Osteoblast (primary cell): ENCODE measurements at places on chromosomes 13 and 19. TPM values are rescaled to one million over a fixed set of nuclear protein-coding genes. Genes with fewer than 3 reads are reported as not detected.

DNA sequence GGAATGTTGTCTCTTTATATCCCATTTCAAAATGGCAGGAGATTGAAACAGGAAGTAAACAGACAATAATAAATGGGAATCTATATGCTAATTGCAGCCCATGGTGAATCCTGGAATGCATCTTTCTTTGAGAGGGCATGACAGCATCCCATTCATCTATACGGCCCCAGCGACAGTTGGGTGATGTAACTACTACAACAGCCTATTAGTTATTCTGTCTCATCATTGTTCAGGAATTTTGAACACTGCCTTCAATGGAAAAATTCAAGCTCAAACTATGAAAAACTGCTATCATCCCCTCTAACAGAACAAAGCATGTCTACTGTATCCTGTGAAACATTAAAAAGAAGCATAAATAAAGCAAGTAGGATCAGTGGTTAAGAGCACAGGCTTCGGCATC lies 262.1 kb downstream of the DCT start:
- no peak for DNase-seq

- DNase-seq: peak; percentile 68
Measured at GRCh38 chr19:45404557-45405434, at the start of gene PPP1R13L. Gene PPP1R13L, minus strand, starts transcription at chr19:45405069. Its CDS starts 6,751 bp downstream, at chr19:45398318.

GRCh38 chr13:37383046-37383445 lies 215.5 kb downstream of the POSTN start:
- DNase-seq: no peak

- DNase-seq: no peak
Measured at GRCh38 chr19:898663-899062, 5.4 kb downstream of the RNU6-9 start.

DNA sequence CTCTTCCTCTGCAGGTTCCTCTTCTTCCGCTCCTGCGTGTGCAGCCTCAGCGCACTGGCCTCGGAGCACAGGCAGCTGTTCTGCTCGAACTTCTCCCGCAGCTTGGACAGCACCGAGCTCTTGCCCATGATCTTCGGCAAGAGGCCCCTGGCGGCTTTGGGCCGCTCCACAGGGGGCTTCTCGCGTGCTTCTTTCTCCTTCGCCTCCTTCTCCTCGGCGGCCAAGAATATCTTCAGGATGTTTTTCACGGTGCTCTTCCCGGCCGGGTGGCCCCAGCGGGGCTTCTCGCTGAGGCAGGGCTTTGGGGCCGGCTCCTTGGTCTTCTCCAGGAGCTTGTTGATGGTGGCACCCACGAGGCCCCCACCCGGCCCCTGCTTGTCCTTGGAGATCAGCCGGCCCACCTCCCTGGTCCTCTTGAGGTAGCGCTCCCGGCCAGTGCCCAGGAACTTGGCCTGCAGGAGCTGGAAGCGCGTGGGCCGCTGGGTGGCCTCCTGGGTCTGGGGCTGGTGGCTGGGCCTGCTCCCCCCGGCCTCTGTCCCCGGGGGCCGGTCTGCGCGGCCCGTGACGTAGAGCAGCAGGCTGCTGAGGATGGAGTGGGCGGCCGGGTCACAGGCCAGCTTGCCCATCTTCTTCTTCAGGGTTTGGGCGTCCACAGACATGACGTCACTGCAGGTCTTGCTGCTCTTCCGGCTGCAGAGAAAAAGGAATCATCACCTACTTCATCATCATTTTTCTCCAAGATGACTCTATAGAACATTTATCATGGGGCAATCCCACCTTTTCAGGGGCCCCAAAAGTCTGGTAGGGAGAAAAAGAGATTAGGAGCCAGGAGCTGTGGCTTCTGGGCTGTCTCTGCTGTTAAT lies 43.8 kb upstream of the GRTP1 start:
- DNase-seq: peak; percentile 83

DNA sequence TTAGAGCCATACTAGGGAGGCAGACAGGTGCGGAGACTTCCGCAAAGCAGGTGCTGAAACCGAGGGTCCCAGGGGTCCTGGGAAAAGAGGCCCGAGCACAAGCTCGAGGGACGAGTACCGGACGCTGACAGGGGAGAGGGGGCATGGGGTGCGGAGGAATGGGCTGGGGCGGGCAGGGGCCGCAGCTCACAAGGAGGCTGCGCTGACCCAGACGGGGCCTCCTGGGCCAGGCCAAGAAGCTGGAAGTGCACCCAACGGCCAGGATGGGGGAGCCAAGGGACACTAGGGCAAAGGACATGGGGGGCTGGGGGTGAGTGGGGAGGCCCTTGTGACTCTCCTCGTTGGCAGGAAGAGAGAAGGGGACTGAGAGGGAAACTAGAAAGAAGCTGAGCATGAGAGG lies 1.8 kb downstream of the POLR2E start:
- DNase-seq: no peak

- no peak for DNase-seq
Measured at GRCh38 chr13:41107584-41108014, 25.0 kb downstream of the KBTBD6 start.

DNA sequence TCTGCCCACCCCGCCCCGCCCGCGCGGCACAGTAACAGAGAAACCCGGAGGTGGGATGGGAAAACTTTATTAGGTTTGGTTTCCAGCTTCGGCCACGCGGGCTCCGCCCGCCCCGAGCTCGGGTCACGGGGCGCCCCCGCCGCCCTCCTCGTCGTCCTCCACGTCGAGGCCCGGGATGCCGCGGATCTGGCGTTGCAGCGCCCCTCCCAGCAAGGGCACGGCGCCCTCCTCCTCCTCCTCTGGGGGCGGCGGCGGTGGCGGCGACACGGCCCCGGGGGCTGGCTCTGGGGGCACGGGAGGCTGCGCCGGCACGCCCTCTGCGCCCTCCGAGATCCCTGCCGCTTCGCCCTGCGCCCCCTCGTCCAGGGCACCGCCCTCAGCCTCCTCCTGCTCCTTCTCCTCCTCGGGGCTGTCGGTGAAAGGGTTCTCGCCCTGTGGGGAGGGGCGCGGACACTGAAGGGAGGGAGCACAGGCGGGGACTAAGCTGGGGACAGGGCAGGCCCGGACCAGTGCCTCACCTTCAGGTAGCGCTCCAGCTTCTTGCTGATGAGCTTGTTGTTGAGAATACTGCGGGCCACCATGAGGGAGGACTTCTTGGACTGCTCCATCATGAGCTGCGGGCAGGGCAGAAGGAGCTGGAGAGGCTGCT lies 536 bp upstream of the AKAP8 start:
- DNase-seq: peak; percentile 79

DNA sequence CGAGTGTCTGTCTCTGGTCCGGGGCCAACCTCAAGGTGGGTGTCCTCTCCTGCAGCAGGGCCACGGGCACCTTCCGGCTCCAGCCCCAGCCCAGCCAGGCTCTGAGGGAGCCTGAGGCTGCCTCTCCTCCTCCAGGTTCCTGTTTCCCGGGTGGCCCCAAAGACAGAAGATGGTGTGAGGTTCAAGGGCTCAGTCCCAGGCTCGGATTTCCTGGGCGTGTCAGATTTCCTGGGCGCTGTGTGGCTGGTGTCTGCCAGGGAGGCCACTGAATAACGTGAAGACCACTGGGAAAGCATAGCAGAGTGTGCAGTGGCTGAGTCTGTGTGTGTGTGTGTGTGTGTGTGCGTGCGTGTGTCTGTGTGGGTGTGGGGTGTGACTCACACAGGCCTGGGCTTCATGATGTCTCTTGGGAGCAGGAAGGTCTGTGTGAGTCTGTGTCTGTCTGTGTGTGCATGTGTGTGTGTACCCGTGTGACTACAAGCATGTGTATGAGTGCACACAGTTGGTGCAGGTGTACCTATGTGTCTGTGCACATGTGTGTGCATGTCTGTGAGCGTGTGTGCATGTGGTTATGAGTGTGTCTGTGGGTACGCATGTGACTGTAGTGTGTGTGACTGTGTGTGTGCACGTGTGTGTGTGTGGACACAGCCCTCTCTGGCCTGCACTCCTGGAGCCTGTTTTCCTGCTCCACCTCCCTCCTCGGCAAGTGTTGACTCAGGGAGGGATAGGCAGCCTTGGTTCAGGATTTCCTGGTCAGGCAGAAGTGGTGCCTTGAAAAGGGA lies 28.3 kb downstream of the CEBPA start:
- peak; percentile 97 for DNase-seq

GRCh38 chr13:50589651-50590054 lies 253.8 kb downstream of the DLEU7 start:
- DNase-seq: peak; percentile 86

DNA sequence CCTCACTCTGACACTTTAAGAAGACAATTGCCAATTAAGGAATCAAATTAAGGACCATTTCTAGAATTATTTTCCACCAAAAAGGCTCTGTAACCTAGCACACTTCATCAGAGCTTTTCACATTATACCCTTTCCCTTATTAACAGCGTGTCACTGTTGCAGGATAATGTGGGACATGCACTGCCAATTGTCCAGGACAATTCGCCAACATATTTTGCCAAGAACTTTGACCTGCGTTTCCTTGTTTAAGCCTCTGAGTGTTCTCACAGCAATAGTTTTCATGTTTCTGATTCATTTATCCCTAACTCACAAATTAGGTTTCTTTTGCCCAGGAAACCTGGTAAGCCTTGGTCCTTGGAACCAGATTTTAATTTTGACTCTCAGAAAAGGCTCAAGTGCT lies 13.3 kb downstream of the COL4A1 start:
- no peak for DNase-seq

- DNase-seq: no peak
Measured at GRCh38 chr19:8458380-8458779, 13.6 kb downstream of the HNRNPM start.

GRCh38 chr13:51229731-51230130 lies 7.5 kb downstream of the FAM124A start:
- no peak for DNase-seq

- DNase-seq: no peak
Measured at GRCh38 chr13:83423381-83423780, 458.9 kb downstream of the SLITRK1 start.

DNA sequence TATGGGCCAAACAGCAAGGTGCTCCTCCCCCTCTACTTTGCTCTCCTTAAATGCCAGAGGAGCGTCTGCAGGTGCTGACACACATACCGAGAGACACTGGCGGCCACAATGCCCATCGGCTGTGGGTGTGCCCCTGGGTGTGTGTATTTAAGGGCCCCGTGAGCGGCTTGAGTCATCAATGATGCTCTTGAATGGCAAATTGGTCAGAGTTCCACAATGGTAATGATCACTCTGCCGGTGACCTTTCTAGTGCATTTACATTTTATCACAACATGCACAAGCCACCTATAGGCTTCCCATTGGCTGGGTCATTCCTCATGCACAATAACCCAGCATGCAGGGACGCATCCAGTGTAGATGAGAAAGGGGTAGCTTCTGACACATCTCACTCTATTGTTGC lies 124.8 kb downstream of the ZNF536 start:
- no peak for DNase-seq

- peak; percentile 65 for DNase-seq
Measured at GRCh38 chr13:42832341-42833096, 51.1 kb downstream of the FAM216B start.

- no peak for DNase-seq
Measured at GRCh38 chr13:44385847-44386246, 12.2 kb downstream of the SERP2 start.

- DNase-seq: peak; percentile 93
Measured at GRCh38 chr19:35045667-35046300, 4.3 kb downstream of the HPN start.

DNA sequence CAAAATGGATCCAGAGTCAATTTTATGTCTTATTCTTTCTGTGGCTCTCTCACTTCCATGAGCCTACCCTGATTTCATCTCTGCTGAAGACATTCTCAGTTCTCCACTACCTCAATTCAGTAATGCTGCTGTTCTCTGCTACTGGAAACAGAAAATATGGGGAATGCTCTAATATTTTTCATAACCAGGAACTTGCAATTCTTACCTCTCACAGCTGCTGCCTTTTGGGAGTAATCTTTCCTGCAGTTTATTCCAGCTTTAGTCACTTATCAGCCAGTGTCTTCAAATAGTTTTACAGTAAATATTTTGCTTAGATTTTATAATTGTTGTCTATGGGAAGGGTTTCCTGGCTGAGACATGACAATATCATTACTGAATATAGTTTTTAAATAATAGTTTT lies 145.1 kb upstream of the UFM1 start:
- no peak for DNase-seq

DNA sequence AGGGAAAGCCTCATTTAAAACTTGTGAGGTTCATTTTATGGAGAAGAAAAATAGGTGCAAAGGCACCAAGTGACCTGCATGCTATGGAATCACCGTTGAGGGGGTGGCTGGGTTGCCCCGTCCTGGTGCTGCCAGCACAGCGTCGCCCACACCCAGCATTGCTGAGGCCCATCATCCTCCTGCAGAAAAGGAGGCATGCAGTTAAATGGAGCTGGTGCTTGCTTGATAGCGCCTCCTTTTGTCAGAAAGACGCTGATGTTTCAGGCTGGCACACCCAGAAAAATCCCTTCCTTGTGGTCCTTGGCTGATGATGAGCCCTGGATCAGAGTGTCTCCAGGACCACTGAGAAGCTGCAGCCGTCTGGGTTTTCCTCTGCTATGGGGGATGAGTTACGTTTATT lies 36.9 kb downstream of the DHRS12 start:
- DNase-seq: no peak

- peak; percentile 88 for DNase-seq
Measured at GRCh38 chr19:32336259-32337083, 8.9 kb upstream of the ZNF507 start.

- DNase-seq: no peak
Measured at GRCh38 chr13:20209948-20210347, 17.2 kb upstream of the GJB2 start.

- DNase-seq: no peak
Measured at GRCh38 chr19:38617764-38618589, at the start of gene MAP4K1. Gene MAP4K1, minus strand, starts transcription at chr19:38617953. Its CDS starts 58 bp downstream, at chr19:38617895.

GRCh38 chr19:30792561-30793505 lies 420.6 kb downstream of the ZNF536 start:
- no peak for DNase-seq

DNA sequence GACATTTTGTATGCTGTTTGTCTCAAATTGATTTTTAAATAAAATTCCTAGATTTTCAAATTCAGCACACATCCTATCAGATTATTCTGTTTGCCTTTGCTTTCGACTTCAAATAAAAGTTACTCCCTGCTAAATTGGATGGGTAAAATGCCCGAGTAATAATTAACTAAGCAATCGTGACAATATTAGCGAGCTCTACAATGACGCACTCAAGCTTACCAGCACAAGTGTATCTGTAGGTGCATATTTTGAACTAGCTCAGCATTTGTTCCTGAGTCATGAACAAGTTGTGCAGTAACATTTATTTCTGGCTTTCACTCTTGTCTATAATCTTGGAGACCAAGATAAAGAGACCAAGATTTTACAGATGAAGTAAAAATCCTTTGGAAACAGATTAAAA lies 113.4 kb downstream of the UBL3 start:
- no peak for DNase-seq

- no peak for DNase-seq
Measured at GRCh38 chr13:52949742-52950141, 78.9 kb upstream of the OLFM4 start.

GRCh38 chr19:46616631-46617322 lies 8.1 kb downstream of the PTGIR start:
- peak; percentile 75 for DNase-seq

Gene STXBP2
- 1.2 and 3.3 TPM in 2 replicates for total RNA-seq

Gene FCAR
- total RNA-seq: not detected in 2 replicates

Gene KIR2DL1
- total RNA-seq: not detected in 2 replicates

Gene DPF1
- 0.29 and 0.72 TPM in 2 replicates for total RNA-seq

Gene GNA15
- 0.36 TPM in 1 of 2 replicates, not detected in the other for total RNA-seq

Gene PPFIA3
- total RNA-seq: 1.1 and 1.2 TPM in 2 replicates

Gene CYSLTR2
- under 0.01 TPM in 2 replicates for total RNA-seq

Gene SLC7A9
- total RNA-seq: under 0.01 and 0.59 TPM in 2 replicates

Gene TEKTIP1
- total RNA-seq: not detected in 2 replicates

Gene JUNB
- 85.5 and 93.0 TPM in 2 replicates for total RNA-seq

Gene DYRK1B
- total RNA-seq: 17.1 and 19.5 TPM in 2 replicates

Gene GGN
- total RNA-seq: 0.29 and 0.36 TPM in 2 replicates

Gene KCNK6
- total RNA-seq: 5.4 and 6.5 TPM in 2 replicates
